ENCODE measurements at places on chromosomes 5 and 9.

- DNase-seq = no peak
Observed at GRCh38 chr9:120655005-120655622, 59.2 kb downstream of the MEGF9 start.

DNA sequence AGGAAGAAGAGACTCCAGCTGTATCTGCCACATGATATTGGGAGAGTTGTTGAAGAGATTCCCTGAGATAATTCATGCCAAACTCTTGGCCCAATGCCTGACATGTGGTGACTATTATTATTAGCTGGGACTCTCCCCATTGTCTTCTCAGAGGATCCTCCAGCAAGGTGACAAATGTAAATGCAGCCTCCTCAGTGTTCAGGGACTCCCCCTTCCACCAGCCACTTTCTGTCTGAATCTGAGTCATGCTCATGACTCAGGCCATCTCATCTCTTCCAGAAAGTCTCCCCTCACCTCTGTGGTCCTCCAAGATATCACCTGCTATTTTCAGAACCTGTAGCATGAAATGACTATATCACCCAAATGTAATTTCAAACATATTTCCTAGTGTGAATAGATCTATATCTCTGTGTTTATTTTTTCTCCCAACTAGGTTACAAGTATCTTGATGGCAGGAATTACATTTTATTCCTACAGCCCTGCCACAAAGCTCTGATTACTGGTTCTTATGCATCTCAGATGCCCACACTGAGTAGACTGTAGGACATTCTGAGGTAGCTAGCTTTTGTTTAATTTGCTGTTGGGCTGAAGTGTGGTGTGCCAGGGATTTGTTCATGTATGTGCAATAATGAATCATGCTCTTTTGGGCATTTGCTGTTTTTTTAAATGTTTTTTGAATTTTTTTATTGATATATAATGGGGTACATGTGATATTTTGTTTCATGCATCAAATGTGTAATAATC, 126.6 kb upstream of the IL12B start:
- DNase-seq = peak; percentile 26

DNA sequence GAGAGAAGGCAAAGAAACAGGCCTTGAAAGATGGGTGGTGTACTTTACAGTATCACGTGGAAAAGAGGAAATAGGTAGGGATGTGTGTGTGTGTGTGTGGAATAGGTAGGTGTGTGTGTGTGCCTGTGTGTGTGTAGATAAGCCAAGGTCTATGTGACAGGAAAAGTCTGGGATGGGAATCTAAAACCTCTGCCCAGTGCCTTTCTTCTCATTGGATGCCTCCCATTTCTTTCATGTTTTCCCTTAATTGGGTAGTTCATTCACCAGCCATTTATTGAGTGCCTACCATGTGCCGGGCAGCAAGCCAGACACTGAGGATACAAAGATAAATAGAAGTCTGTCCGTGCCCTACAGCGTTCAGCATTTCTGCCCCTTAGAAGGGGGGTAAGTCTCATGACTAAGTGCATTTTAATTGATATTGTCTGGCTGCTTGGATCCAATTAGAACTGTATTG, 1.0 kb downstream of the URM1 start:
- no peak for DNase-seq

DNA sequence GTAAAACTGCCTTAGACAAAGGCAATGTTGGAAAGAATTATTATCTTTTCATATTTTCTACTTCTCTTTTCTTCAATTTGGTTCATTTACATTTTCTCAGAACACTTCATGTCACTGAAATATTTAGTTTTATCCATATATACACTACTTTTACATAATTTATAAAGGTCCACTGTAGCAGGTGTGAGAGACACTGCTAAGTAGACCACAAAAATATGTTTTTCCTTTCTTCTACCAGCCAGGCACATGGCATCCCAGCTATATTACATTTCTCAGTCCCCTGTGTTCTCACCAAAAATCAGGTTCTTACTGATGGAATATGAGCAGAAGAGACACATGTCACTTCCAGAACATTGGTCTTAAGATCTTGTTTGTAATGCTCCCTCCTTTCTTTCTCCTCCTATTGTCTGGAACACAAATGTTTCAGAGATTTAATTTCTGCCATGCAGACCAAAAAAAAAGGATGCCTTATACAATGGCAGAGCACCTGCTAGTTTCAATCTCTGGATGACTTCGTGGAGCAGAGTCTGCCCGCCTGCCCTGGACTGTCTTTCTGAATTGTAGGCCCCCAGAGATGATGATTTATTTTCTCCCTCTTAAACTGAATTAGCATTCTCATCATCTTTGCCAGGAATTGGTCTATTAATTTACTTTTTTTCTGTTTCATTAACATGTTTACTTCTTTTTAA, 125.4 kb upstream of the ACOT12 start:
- DNase-seq = no peak
